ENCODE measurements at places on chromosomes 5 and 9.

- DNase-seq, result no peak
These were observed 4.2 kb downstream of the LAMC3 start for GRCh38 chr9:131013015-131013755.

DNA sequence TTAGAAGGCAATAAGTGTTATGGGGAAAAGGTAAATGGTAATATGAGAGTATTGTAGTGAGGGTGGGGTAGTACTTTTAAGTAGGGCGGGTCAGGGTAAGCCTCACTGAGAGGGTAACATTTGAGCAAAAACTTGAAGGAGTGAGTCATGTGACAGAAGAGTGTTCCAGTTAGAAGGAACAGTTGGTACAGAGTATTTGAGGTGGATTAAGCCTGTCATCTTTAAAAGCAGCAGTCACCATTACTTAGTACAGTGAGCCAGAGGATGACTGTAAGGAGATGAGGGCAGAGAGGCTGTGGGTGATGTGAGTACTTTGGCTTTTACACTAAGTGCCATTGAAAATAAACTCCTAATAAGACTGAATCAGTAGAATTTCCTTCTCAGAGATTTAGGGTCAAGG lies 54.8 kb downstream of the UBAP1 start:
- DNase-seq, result no peak

GRCh38 chr5:109100971-109101370 lies 308.8 kb downstream of the PJA2 start:
- DNase-seq, result no peak

GRCh38 chr9:23447166-23447565 lies 378.9 kb downstream of the ELAVL2 start:
- DNase-seq, result no peak

GRCh38 chr5:61790678-61791077 lies 458.6 kb downstream of the ZSWIM6 start:
- no peak for DNase-seq

DNA sequence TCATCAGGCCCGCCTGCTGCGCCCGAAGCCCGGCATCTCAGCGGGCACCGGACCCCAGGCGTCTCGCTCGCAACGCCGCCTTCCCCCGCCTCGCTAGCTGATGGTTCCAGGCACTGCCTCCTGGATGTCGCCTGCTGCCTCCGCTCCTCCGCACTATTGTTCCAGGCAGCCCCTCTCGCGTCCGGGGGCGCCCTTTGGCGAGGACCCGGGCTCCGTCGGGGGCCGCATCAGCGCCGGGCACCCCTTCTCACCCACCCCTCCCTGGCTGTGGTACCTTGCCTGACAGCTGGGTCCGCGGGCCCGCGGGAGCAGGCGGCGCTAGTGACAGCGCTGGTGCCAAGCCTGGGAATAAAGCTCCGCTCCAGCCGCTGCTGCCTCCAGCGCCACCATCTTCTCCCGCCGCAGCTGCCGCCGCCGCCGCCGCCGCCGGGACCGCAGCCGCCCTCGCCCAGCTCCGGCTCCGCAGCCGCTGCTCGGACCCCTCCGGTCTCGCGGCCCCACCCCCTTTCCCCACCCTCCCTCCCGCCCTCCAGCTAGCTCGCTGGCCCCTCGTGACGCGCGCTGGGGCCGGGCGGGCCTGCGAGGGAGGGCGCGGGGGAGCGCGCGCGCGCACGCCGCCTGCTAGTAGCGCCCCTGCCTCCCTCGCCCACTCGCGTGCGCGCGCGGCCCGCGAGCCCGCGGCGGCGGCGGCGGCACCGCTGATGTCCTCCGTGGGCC lies at the start of gene APBA1:
Gene APBA1 (minus strand): TSS at position 493 of the 717 bp plus-strand sequence.
- DNase-seq, result peak; percentile 45

GRCh38 chr9:96585426-96585825 lies 34.2 kb downstream of the CDC14B start:
- DNase-seq, result no peak

DNA sequence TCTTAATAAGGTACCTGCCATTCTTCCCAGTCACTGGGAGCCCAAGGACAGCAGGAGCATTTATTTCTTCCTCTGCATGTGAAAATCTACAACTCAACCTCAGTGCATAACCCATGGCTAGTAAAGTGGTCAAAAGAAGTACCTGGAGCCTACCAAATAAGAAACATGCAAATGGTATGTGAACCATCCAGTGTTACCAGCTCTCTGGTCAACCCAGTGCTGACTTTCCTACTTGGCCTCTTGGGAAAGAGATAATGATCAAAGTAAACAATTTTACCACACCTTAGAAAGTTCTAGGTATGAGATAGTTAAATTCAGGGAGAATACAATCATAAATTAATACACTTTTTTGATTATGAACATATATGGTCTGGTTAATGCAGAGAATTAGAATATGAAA lies 325.6 kb downstream of the ENC1 start:
- DNase-seq, result no peak

DNA sequence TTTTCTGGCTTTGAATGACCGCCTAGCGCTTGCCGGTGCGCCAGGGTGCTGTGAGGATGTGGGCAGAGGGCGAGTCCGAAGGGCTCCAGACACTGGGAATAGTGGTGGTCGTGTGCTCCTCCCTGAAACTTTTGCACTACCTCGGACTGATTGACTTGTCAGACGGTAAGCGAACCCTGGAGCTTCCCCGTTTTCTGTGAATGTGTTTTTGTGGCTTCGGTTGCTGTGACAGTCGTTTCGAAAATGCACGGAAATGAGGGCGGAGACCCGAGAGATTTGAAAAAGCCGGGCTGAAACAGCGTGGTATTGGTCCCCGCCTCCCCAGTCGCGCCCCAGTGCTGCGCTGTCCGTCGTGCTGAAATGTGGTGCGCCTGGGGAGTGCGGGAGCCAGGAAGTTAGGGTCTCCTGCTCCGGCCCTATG lies 102.5 kb upstream of the GABRP start:
- no peak for DNase-seq

DNA sequence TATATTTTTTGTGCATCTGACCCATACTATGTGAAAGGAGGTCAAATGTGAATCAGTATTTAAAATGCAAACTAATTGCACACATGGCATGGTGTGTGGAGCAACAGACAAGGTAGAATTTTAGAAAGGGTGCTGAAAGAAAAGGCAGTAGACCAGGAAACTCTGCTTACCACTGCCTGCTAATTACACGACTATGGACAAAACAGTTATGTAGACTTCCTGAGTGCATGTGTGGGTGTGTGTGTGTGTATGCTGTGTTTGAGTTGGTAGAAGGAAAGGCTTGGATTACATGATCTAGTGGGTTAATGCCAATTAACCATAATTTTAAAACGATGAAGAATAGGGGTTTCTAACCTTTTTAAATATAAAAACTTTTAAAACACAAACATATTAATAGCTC lies 349.9 kb downstream of the SH3GL2 start:
- no peak for DNase-seq

DNA sequence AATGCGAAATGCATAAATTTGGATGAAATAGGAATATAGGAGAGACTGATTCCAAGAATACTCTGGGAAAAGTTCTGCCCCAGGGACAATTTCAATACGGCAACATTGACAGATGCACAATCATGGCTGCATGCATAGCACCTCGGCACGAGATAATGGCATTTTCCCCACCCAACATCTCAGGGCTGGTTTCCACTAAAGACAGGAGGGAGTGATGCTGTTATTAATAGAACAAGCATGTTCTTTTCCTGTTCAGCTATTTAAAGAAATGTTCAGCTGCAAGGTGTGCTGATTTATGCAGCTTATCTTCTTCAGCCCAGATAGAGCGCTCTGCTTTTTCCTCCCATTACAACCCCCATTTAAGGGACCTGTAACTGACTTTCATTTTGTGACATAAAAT lies 740.2 kb downstream of the TLR4 start:
- DNase-seq, result no peak

DNA sequence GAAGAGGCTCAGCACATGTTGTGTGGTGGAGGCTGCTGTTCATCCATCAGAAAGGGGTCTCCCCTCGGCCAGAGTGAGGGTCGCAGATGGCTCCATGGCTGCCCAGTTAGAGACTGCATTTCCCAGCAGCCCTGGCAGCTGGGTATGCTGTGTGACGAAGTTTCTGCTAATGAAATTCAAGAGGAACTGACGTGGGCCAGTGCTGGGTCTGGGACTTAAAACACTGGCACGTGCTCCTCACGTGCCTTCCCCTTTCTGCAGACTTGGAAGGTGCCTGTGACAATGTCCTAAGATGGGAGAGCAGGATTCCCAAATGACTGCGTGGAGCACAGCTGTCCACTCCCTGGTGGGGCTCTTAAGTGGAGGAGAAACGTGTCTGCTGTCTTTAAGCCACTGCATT lies 114.5 kb upstream of the RAPGEF1 start:
- DNase-seq, result no peak

- DNase-seq, result no peak
These were observed 23.0 kb downstream of the BARHL1 start for GRCh38 chr9:132605387-132605786.

- no peak for DNase-seq
These were observed 75.6 kb downstream of the USP20 start for GRCh38 chr9:129910628-129911567.

GRCh38 chr9:18459962-18460584 lies 13.9 kb upstream of the ADAMTSL1 start:
- DNase-seq, result no peak

DNA sequence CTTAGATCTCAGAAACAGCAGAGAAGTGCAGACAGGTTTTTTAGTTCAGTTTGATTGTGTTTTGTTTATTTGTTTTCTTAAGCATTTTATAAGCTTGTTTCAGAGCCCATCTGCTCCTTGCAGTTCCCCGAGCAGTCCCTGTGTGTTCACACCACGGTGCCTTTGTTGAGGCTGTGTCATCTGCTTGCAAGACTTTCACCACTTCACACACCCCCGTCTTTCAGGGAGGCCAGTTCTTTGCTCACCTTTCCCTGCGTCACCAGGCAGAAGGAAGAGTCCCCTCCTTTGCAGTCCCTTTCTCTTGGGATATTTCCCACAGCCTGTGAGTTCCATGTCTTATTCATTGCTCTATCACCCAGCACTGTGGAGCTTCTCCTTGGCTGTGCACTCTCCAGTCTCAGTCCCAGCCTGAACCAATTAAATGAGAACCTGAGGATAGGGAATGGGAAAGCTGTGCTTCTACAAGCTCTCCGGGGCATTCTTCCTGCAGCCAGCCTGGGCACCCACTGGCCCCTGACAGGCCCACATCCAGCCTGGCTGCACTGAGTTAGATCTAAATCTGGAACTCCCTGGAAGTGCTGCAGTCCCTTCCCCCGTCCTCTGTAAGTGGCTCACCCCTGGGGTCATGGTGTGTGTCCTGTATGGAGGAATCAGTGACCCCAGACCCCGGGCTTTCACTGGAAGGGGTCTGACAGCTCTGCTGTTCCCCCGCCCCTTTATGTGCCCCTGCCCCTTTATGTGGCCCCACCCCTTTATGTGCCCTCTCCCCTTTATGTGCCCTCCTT lies 5.5 kb downstream of the MVB12B start:
- DNase-seq, result no peak

- DNase-seq, result no peak
These were observed 324.9 kb downstream of the ZNF608 start for GRCh38 chr5:124421584-124421983.

DNA sequence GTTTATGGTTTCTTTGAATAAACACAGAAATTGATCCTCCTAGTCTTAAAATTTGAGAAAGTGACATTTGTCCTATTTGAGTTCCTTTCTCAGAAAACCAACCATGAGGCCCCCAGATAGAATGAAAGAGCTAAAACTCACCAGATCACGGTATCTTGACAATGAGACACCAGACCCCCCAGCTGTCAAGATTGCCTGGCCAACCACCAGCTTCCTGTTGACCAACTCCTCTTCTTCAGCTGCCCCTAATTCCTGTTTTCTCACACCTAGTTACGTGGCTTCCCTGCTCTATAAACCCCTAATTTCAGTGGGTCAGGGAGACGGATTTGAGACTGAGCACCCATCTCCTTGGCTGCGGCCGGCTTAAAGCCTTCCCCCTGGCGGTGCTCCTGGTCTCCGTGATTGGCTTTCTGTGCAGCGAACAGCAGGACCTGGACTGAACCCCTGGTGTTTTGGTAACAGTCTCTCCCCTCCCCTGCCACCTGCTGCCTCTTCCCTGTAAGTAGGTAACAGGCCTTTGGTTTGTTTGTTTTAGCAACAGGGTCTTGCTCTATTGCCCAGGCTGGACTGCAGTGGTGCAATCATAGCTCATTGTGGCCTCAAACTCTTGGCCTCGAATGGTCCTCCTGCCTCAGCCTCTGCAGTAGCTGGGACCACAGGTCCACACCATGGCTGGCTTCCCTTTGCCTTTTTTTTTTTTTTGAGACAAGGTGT lies 4.8 kb upstream of the ENTPD2 start:
- no peak for DNase-seq

DNA sequence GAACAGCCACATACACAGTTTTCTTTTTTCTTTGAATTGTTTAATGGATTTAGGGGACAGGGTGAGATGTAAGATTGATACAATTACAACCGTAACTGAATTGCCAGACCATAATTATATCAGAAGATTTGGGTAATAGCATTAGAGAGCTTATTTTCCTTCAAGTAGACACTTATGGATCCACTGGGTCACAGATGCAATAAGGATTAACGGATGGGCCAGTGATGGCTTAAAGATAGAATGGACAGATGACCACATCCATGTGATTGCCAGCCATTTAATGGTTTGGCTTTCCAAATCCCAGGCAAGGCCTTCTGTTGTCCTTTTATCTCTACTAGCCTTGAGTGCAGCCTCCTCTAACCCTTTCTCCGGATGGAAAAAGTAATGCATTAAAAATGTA lies 94.7 kb upstream of the NUDT12 start:
- no peak for DNase-seq

- DNase-seq, result no peak
These were observed 54.8 kb downstream of the RNF38 start for GRCh38 chr9:36345103-36345846.

DNA sequence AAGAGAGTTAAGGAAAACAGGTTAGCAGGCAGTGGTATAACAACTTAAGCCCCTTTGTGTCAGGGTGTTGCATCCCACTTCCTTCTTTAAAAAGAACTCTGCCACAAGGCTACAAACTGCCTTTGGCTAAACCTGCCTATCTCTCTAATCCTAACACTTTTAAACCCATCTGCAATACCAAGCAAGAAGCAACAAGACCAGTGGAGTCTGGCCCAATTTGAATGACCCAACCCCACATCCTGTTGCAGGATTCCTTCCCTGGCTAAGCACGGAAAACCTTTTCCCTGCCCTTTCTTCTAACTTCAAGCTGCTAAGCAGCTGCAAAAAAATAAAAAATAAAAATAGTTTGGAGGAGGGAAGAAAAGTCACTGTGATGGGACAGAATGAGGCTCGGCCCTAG lies 27.1 kb downstream of the ABCA1 start:
- no peak for DNase-seq

- DNase-seq, result no peak
These were observed 12.0 kb downstream of the GPSM1 start for GRCh38 chr9:136339173-136339957.

- DNase-seq, result no peak
These were observed 28.7 kb upstream of the TIMD4 start for GRCh38 chr5:156991714-156992113.

All from stimulated activated CD8-positive, alpha-beta memory T cell treated with anti-CD3 and anti-CD28 coated beads, Interleukin-15, amount 100 ng/mL, for 4 hours (primary cell).